Gastroesophageal sphincter (tissue), 4 donors: ENCODE measurements at places on chromosomes 16 and 17.
A peak's percentile ranks its signal among the peaks of the same experiment; 100 is the strongest.

DNA sequence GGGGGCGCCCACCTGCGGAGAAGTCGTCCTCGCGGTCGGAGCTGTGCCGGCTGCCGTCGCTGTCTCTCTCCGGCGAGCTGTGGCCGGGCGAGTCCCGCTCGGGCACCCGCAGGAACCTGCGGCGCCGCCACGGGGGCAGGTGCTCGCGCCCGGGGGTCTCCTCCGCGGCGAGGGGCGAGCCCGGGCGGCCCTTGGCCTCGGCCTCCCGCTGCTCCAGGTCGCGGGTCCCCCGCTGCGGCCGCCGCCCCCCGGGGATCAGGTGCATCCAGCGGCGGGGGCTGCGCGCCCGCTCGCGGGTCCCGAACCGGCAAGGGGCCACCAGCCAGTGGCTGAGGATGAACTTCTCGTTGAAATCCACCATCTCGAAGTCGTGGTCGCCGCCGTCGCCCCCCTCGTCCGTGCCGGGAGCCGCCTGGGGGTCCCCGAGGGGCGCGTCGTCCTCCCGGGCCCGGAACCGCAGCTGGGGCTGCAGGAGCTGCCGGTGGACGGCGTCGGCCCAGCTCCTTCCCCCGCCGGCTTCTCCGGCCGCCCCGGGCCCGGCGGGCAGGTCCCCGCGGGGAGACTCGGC, 41.4 kb upstream of the BHLHA9 start:
- no peaks in the 10 kb centered on the region for H3K36me3 ChIP-seq
- ATAC-seq = peak; percentile 5
- H3K27me3 ChIP-seq = peaks cover 74% of the 10 kb centered on the region
- H3K27ac ChIP-seq = peak overlapping the region; percentile 75
- H3K4me1 ChIP-seq = peaks cover 38% of the 10 kb centered on the region

DNA sequence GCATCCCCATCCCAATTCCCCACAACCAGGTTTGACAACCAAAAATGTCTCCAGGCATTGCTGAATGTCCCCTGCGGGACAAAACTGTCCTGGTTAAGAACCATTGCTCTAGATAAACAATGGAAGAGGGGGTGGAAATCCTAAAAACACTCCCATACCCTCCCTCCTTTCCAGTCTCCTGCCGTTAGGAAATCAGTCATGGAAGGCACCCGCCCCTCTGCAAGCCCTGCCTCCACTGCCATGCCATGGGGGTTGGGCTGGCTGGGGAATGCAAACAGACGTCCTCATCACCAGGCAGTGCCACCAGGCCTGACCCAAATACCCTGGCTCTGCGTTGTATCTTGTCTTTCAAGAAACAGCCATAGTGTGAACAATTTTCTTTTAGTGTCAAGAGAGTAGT, 57.5 kb downstream of the CYTH1 start:
- H3K4me3 ChIP-seq = no peak overlapping the region
- peak overlapping the region; percentile 71 for H3K27ac ChIP-seq
- H3K36me3 ChIP-seq = no peaks in the 10 kb centered on the region
- no peak for ATAC-seq
- H3K27me3 ChIP-seq = no peaks in the 10 kb centered on the region

GRCh38 chr17:21542991-21543390, 149.3 kb upstream of the KCNJ18 start:
- ATAC-seq = no peak
- H3K27ac ChIP-seq = no peak overlapping the region
- H3K4me1 ChIP-seq = no peaks in the 10 kb centered on the region
- H3K4me3 ChIP-seq = no peak overlapping the region
- peaks cover 36% of the 10 kb centered on the region for H3K36me3 ChIP-seq

GRCh38 chr17:76480632-76481031, 13.2 kb downstream of the AANAT start:
- peak overlapping the region; percentile 31 for H3K27ac ChIP-seq
- no peaks in the 10 kb centered on the region for H3K36me3 ChIP-seq
- peaks cover 8% of the 10 kb centered on the region for H3K4me1 ChIP-seq
- peak; percentile 26 for ATAC-seq

- no peaks in the 10 kb centered on the region for H3K36me3 ChIP-seq
- H3K27ac ChIP-seq = peak overlapping the region; percentile 72
- ATAC-seq = peak; percentile 84
- H3K27me3 ChIP-seq = no peaks in the 10 kb centered on the region
- H3K4me1 ChIP-seq = peaks cover 8% of the 10 kb centered on the region
- H3K4me3 ChIP-seq = peak overlapping the region; percentile 25
These were observed 138.7 kb upstream of the RPH3AL start for GRCh38 chr17:491086-492021.

GRCh38 chr17:75505640-75506039, 9.7 kb downstream of the CASKIN2 start:
- H3K36me3 ChIP-seq = no peaks in the 10 kb centered on the region
- no peak overlapping the region for H3K27ac ChIP-seq
- H3K4me1 ChIP-seq = peaks cover 10% of the 10 kb centered on the region
- H3K4me3 ChIP-seq = no peak overlapping the region

GRCh38 chr17:82548681-82549303, 29.3 kb downstream of the FOXK2 start:
- peaks cover 33% of the 10 kb centered on the region for H3K4me1 ChIP-seq
- no peaks in the 10 kb centered on the region for H3K36me3 ChIP-seq
- H3K27me3 ChIP-seq = no peaks in the 10 kb centered on the region
- no peak overlapping the region for H3K27ac ChIP-seq

DNA sequence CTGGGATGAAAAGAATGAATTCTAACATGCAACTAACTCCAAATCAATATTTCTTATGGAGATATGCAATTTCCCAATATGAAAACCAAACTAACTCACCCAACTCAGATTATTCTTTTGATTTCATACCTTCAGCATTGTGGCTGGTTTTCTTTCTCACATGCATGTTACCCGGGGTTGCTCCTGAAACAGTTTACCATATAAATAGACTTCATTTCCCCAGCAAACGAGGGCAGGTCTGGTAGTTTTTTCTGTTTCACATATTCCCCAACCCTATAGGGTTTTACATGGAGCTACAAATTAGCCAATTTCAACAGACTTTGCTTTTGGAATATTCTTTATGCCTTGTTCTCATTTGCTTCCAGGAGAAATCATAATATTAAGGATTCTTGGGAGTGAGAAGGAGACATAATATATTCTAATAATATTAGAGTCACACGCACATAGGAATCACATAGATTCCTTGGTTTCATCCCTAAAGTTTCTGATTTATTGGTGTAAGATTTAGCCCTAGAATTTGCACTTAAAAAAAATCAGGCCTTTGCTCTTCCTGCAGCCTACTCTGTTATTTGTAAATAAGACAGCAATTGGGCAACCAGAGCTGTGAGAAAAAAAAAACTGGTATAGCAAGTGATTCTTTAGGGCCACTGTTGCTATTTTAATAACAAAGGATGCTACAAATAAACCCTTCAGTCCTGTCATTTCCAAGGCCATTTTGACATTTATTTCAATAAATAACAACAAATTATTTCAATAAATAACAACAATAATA, 60.3 kb upstream of the FAM20A start:
- no peak overlapping the region for H3K27ac ChIP-seq
- H3K36me3 ChIP-seq = no peaks in the 10 kb centered on the region
- no peak overlapping the region for H3K4me3 ChIP-seq
- no peak for ATAC-seq
- H3K27me3 ChIP-seq = no peaks in the 10 kb centered on the region

DNA sequence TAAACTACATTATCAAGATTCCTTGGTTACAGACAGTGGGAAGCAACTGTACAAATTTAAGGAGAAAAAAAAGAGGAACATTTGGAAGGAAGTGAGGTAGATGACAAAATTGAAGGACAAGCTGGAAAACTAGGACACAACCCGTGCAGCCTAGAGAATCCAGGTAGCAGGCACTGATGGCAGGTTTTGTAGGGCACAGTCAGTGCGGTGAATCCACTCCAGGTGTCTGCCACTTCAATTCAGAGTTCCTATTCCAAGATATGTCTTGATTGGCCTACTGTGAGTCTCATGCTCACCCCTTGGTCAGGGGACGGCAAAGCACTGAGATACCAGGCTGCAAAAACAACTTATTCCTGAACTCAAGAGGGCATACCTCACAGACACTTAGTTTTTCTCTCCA, 37.8 kb downstream of the TNRC6C start:
- no peak overlapping the region for H3K27ac ChIP-seq
- H3K4me3 ChIP-seq = no peak overlapping the region
- ATAC-seq = no peak
- H3K27me3 ChIP-seq = no peaks in the 10 kb centered on the region

DNA sequence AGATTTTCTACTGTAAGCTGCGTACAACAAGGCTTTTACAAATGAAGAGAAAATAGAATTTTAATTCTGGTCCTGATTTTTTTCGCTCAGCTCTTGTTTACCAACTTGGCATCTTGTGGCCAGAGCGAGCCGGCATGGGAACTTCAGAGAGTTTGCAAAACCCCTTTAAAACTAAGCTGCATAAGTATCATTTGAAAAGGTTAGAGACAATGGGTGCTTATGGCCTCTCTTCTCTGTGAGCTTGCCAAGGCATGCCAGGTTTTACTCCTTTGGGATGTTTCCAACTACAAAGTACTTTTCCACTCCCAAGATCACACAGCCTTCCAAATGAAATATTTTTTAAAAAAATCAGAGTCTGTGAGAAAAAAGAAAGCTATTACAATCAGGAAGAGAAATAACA, 62.4 kb upstream of the FA2H start:
- no peak overlapping the region for H3K27ac ChIP-seq
- no peaks in the 10 kb centered on the region for H3K36me3 ChIP-seq
- ATAC-seq = no peak
- H3K27me3 ChIP-seq = no peaks in the 10 kb centered on the region

DNA sequence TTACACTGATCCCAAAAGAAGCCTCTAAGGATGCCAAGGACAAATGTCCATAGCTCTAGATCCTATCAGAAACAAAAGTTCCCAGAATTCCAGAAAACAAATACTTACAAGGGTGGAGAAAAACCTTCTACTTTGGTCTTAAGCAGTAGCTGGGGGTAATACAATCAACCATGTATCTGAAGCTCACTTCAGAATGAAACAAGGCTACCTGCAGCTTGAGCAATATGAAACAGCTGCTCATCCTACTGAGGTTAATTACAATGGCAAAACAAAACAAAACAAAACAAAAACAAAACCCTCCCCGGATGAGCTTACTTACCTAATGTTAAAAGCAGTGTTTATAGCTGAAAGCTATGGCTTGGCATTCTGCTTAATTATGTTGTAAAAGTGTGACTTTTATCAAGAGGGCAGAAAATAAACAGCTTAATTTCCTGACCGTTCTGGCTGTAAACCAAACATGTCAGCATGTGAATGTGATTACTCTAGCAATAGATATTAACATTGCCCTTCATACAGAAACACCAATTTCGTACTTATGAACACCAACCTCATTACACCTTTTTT, 10.5 kb downstream of the PDZD9 start:
- no peak overlapping the region for H3K4me3 ChIP-seq
- H3K27ac ChIP-seq = no peak overlapping the region
- no peaks in the 10 kb centered on the region for H3K36me3 ChIP-seq
- ATAC-seq = no peak
- no peaks in the 10 kb centered on the region for H3K27me3 ChIP-seq

- H3K4me1 ChIP-seq = no peaks in the 10 kb centered on the region
- no peaks in the 10 kb centered on the region for H3K36me3 ChIP-seq
- ATAC-seq = peak; percentile 28
- no peaks in the 10 kb centered on the region for H3K27me3 ChIP-seq
These were observed 215.5 kb downstream of the MRTFB start for GRCh38 chr16:14286368-14287230.

DNA sequence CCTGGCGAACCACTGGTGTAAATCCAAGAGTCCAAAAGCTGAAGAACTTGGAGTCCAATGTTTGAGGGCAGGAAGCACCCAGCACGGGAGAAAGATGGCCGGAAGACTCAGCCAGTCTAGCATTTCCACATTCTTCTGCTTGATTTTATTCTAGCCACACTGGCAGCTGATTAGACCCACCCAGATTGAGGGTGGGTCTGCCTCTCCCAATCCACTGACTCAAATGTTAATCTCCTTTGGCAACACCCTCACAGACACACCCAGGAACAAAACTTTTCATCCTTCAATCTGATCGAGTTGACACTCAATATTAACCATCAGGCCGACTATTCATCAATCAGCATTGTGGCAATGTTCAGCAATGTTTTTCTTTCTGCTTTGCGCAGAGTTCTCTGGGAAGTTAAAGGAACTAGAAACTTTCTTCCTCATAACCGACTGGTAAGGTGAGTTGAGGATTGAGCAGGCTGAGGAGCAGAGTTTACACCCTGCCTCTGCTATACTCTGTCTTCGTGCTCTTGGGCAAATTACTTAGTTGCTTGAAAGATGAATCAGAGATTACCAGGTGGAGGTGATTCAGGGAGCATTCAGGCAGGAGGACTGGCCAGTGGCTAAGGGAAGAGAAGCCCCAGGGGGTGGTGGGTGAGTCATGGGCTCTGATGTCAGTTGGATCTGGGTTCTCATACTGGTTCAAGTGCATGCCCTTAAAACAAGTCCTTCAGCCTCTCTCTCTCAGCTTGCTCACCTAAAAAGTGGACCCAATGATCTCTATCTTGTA, 28.2 kb upstream of the BRD7 start:
- H3K27ac ChIP-seq = no peak overlapping the region
- no peaks in the 10 kb centered on the region for H3K4me1 ChIP-seq
- H3K36me3 ChIP-seq = no peaks in the 10 kb centered on the region
- H3K4me3 ChIP-seq = no peak overlapping the region
- no peak for ATAC-seq

GRCh38 chr16:69100071-69100691, 5.3 kb upstream of the HAS3 start:
- no peaks in the 10 kb centered on the region for H3K36me3 ChIP-seq
- no peak overlapping the region for H3K4me3 ChIP-seq
- ATAC-seq = no peak
- peaks cover 3% of the 10 kb centered on the region for H3K27me3 ChIP-seq
- no peak overlapping the region for H3K27ac ChIP-seq
- no peaks in the 10 kb centered on the region for H3K4me1 ChIP-seq

GRCh38 chr16:78142788-78143187, 43.3 kb downstream of the WWOX start:
- no peaks in the 10 kb centered on the region for H3K36me3 ChIP-seq
- ATAC-seq = no peak
- H3K27ac ChIP-seq = no peak overlapping the region
- no peak overlapping the region for H3K4me3 ChIP-seq
- H3K4me1 ChIP-seq = no peaks in the 10 kb centered on the region

- no peak overlapping the region for H3K27ac ChIP-seq
- H3K4me1 ChIP-seq = no peaks in the 10 kb centered on the region
- peak; percentile 50 for ATAC-seq
- no peak overlapping the region for H3K4me3 ChIP-seq
- no peaks in the 10 kb centered on the region for H3K27me3 ChIP-seq
These were observed 83.3 kb downstream of the HS3ST3A1 start for GRCh38 chr17:13518261-13519000.
